Vagina (tissue), 2 donors: ENCODE measurements at places on chromosomes 16 and 17.

GRCh38 chr17:39562395-39562794, 45.3 kb downstream of the NEUROD2 start:
- H3K27ac ChIP-seq: no peak overlapping the region
- H3K4me3 ChIP-seq: no peak overlapping the region
- H3K27me3 ChIP-seq: no peaks in the 10 kb centered on the region
- no peak for DNase-seq

DNA sequence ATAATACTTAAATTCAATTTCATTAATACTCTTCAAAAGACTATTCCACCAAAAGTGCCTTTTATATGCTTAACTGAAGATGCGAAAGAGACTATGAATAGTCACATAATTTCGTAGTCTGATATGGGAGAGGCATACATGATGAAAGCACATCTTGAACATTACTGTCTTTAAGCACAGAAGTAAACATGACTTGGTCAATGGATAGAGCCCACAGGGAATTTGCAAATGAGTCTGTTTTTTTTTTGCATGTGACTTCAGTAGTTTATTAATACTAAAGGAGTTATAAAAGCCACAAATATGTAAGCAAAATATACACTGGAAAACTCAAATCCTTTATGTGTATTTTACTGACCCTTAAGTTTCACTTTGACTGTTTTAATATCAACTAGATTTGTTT, 15.9 kb downstream of the ADPRM start:
- no peaks in the 10 kb centered on the region for H3K27me3 ChIP-seq
- no peaks in the 10 kb centered on the region for H3K36me3 ChIP-seq
- no peak overlapping the region for H3K27ac ChIP-seq
- no peak overlapping the region for H3K4me3 ChIP-seq

- H3K4me1 ChIP-seq: peaks cover 69% of the 10 kb centered on the region
- no peaks in the 10 kb centered on the region for H3K27me3 ChIP-seq
- peak overlapping the region; percentile 75 for H3K27ac ChIP-seq
- H3K4me3 ChIP-seq: peak overlapping the region; percentile 41
- H3K36me3 ChIP-seq: no peaks in the 10 kb centered on the region
These were observed 45.5 kb downstream of the CYTH1 start for GRCh38 chr17:78736526-78737079.

DNA sequence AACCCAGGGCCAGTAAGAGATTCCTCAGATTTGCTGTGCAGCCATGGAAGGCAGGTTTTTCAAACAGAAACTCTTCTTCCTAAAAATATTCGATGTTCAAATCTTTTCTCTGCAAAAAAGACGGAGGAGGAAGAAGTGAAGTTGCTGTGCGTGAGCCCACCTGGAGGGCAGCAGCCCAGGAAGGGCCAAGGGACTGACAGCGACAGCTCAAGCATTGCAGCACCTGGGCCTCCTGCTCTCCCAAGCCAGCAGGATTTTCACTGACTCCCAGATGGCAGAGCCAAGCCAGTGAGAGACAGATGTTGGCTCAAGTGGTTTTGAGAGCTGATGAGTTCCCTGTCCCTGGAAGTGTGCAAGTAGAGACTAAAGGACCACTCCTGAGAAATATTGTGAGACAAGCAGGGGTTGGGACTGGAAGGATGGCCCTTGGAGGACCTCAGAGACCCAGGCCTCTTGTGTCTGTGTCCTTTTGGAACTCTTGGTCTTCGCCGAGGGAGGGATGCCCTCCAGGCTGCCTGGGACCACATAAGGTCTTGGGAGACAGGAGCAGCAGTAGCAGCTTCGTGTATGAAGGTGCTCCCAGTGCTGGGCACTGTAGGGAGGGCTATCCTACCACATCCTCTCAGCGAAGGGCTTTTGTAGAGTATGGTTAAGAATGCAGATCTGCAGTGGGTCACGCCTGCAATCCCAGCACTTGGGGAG, 29.3 kb upstream of the TNFRSF13B start:
- no peak overlapping the region for H3K4me3 ChIP-seq
- no peaks in the 10 kb centered on the region for H3K36me3 ChIP-seq
- H3K27me3 ChIP-seq: no peaks in the 10 kb centered on the region
- peaks cover 8% of the 10 kb centered on the region for H3K4me1 ChIP-seq
- H3K27ac ChIP-seq: no peak overlapping the region
- DNase-seq: no peak

- H3K4me3 ChIP-seq: no peak overlapping the region
- no peak for DNase-seq
- no peaks in the 10 kb centered on the region for H3K36me3 ChIP-seq
- H3K27me3 ChIP-seq: no peaks in the 10 kb centered on the region
These were observed 33.5 kb downstream of the KCNJ2 start for GRCh38 chr17:70202840-70203239.

- H3K4me1 ChIP-seq: peaks cover 74% of the 10 kb centered on the region
- DNase-seq: no peak
- H3K27me3 ChIP-seq: no peaks in the 10 kb centered on the region
- H3K27ac ChIP-seq: peak overlapping the region; percentile 100
These were observed 2.8 kb downstream of the HAPSTR1 start for GRCh38 chr16:9094011-9094846.

- no peak overlapping the region for H3K27ac ChIP-seq
- H3K4me3 ChIP-seq: no peak overlapping the region
- H3K4me1 ChIP-seq: no peaks in the 10 kb centered on the region
These were observed 147.3 kb downstream of the CCDC182 start for GRCh38 chr17:57597531-57598453.

GRCh38 chr16:84647828-84648594, at the start of gene KLHL36:
TSS of gene KLHL36 (plus strand) at chr16:84648511. CDS start at chr16:84650868, 2,357 bp downstream.
- peak within 1 kb of the TSS; percentile 86 for H3K27ac ChIP-seq
- H3K4me3 ChIP-seq: peak within 1 kb of the TSS; percentile 84
- peaks cover 14% of the 10 kb centered on the region for H3K36me3 ChIP-seq
- DNase-seq: no peak

DNA sequence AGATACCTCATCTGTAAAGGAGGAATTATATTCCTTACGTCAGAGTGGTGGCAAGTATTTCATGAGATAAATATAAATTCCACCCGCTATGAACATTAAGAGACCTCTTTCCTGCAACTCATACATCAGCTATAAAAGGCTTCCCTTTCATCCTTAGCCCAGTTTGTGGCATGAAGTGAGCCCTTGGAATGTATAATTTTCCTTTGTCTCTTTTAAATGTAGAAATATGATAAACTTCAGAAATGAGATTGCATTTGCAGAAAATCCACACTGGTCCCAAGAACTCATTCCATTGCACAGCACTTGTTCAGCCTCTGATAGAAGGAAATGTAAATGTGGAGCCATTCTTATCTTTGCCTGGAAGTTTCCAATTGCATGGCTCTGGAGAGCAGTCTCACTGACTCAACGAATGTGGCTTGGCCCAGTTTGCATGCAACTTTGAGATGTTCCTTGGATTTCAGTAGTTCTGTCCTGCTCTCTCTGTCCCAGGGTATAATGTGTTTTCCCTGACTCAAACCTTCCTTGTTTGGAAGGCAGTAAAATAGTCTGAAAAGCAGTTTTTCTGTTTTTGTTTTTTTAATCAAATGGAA, 746.4 kb downstream of the CDH11 start:
- no peaks in the 10 kb centered on the region for H3K4me1 ChIP-seq
- no peak for DNase-seq
- no peaks in the 10 kb centered on the region for H3K36me3 ChIP-seq
- no peak overlapping the region for H3K27ac ChIP-seq
- H3K4me3 ChIP-seq: no peak overlapping the region

GRCh38 chr16:67857547-67858233, 10.2 kb upstream of the CENPT start:
- H3K36me3 ChIP-seq: no peaks in the 10 kb centered on the region
- no peak overlapping the region for H3K4me3 ChIP-seq
- H3K27ac ChIP-seq: peak overlapping the region; percentile 63

DNA sequence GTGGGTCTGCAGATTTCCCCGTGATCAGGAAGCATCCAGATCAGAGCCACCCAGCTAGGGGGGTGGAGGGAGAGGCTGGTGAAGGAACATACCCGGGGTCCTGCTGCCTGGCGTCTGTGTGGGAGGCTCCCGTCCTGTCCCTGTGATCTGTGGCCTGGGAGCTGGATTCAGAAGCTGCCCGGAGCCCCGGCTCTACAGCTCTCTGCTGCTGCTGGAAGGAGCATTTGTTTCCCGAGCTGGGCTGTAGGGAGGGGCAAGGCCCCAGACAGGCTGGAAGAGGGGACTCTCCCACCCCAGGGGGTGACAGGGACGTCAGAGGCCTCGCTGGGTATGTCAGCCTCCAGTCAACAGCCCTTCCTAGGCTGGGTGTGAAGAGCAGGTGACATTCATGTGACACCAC, 10.2 kb downstream of the SOX8 start:
- H3K4me3 ChIP-seq: no peak overlapping the region
- no peak overlapping the region for H3K27ac ChIP-seq
- no peaks in the 10 kb centered on the region for H3K36me3 ChIP-seq
- no peaks in the 10 kb centered on the region for H3K4me1 ChIP-seq
- no peaks in the 10 kb centered on the region for H3K27me3 ChIP-seq
- DNase-seq: no peak

- no peak for DNase-seq
- no peak overlapping the region for H3K27ac ChIP-seq
- H3K36me3 ChIP-seq: no peaks in the 10 kb centered on the region
- H3K4me1 ChIP-seq: peaks cover 10% of the 10 kb centered on the region
- no peaks in the 10 kb centered on the region for H3K27me3 ChIP-seq
These were observed 35.5 kb downstream of the CPNE2 start for GRCh38 chr16:57127836-57128235.
